ENCODE measurements at places on chromosomes 12 and 14.
A peak's percentile ranks its signal among the peaks of the same experiment; 100 is the strongest.

GRCh38 chr14:91344096-91344495 lies 73.5 kb downstream of the CCDC88C start:
- no peak for DNase-seq

DNA sequence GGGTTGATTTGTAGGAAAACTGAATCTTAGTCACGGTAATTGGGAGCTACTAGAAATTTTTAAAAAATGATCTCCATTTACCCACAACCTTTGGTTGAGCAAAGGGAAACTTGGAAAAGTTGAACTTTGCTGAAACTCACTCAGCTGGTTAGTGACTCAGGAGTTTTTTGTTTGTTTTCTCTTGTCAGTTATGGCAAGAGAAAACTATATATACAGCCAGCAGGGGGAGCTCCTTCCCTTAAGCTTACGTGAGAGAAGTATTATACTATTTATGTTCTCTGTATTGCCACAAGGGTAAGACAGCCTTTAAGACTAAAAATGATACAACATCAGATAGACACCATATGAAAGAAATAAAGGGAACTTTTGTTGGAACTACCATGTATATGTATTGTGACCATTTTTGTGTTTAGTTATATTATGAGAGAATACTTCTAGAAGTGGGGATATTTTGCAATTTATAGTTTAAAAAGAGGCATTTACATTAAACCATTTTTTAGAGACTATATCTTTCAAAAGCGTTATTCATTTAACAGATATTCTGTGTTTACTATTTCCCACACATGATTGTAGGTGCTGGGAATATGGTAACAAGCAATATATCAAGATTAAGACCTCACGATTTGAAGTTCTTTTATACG lies 28.1 kb upstream of the TBC1D30 start:
- DNase-seq = peak; percentile 95

DNA sequence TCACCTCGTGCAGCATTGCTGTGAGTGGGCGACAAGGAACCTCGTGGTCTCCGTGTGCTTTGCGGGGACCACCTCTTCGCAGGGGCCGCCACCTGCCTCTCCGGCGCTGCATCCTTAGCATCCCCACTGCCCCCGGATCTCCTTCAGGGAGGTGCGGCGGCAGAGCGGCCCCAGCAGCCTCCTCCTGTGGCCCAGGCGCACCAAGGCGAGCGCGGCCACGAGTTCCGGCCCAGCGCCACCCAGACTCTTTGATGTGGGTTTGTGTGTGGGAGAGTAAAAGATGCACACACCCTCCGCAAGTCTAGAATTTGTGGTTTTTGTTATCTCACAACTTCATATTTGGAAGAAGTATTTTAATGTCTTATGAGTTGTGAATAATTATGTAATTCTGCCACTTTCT lies 118.8 kb upstream of the DIO3 start:
- peak; percentile 48 for DNase-seq

DNA sequence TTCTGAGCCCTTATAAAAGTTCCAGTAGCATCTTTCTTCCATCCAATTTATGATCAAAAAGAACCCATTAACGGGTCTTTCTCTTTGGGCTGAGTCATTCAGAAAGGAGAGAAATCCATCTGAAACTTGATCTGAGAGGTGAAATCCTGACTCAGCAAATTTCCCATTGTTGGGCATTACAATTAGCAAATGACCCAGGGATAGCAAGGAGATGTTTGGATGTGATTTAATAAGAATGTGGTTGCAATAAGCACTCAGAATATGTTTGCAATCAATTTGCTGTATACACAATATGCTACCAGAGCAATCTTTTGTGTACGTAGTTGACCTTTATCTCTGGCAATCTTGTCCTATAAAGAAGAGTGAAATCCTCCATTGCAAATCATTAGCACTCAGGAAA lies 122.7 kb downstream of the CCDC60 start:
- no peak for DNase-seq

- DNase-seq = peak; percentile 76
Observed at GRCh38 chr14:46581036-46581671, 70.4 kb downstream of the RPL10L start.

DNA sequence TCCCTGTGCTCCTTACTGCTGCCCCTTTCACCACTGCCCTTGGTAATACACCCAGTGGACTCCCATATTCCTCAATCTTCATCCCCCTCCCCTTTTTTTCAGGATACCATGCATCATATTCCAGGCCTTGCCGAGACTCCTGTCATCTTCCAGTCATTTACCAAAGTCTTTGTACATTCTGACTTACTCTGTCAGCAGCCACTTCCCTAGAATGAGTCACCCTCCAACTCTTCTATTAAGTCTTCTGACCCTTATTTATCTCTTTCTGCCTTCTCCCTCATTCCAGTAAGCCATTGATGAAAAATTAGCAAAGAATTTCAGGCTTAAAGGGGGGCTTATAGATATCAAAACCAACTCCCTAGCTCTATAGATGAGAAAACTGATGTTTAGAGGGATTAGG lies 128.0 kb downstream of the STXBP6 start:
- DNase-seq = no peak

DNA sequence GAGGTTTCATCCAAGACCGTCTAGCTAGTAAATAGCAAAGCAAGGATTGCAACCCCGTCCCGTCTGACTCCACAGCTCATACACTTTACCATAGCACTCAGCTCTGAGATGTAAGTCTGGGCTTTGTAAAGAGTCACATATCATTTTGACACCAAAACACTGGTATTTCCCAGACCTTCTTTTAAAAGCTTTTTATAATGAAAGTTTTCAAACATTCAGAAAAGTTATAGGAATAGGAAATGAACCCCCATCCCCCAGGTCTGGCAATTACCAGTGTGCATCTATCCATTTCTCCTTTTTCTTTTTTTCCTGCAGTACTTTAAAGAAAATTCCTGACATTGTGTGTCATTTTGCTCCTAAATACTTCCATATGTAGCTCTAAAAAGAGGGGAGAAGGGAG lies 183.6 kb upstream of the CCND2 start:
- no peak for DNase-seq

DNA sequence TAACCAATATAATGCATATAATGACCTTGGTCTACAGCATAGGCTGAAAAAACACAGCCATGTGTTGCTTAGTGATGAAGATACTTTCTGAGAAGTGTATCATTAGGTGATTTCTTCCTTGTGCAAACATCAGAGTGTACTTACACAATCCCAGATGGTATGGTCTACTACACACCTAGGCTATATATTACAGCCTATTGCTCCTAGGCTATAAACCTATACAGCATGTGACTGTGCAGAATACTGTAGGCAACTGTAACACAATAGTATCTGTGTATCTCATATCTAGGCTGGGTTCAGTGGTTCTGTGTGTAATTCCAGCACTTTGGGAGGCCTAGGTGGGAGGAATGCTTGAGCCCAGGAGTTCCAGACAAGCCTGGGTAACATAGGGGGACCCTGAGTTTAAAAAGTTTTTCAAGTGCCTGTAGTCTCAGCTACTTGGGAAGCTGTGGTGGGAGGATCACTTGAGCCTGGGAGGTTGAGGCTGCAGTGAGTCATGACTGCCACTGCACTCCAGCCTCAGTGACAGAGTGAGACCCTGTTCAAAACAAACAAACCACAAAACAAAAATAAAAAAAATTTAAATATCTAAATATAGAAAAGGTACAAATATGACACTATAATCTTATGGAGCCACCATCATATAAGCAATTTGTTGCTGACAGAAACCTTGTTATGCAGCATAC lies 66.6 kb downstream of the GRIP1 start:
- DNase-seq = no peak

GRCh38 chr12:70561550-70561949 lies 75.7 kb downstream of the PTPRB start:
- no peak for DNase-seq

DNA sequence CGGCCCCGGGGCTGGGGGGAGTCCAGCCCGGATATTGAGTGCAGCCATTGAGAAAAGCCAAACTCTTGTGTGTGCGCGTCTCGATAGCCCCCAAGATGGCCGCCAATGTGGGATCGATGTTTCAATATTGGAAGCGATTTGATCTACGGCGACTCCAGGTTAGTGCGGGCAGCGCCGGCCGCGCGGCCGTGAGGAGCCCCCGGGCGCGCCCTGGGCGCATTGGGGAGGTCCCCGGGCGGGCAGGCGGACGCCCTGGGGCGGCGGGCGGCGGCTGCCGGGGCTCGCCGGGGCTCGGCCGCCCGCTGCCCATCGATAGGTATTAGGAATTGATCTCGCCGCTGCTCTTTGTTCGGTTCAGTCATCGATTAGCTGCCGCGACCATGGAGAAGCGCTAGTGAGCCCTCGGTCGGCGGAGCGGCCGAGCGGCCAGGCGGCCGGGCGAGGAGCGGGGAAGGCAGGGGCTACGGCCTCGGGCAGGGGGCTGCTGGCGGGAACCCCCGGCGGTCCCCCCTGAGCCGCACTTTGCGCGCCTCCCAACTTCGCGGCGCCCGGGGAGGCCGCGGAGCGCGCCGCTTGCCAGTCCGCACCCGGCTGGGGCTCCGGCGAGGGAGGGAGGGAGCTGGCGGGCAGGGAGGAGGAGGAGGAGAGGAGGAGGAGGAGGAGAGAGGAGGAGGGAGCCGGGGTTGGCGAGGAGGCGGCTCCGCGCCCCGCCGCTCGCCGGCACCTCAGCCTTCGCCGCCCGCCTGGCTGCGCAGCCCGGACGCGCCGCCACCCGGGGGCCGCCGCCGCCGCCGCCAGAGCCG lies 113.9 kb upstream of the MYL2 start:
- DNase-seq = no peak

- peak; percentile 61 for DNase-seq
Observed at GRCh38 chr12:131464081-131464480, 246.8 kb upstream of the SFSWAP start.

- DNase-seq = no peak
Observed at GRCh38 chr12:111283521-111283920, 85.4 kb downstream of the PHETA1 start.

DNA sequence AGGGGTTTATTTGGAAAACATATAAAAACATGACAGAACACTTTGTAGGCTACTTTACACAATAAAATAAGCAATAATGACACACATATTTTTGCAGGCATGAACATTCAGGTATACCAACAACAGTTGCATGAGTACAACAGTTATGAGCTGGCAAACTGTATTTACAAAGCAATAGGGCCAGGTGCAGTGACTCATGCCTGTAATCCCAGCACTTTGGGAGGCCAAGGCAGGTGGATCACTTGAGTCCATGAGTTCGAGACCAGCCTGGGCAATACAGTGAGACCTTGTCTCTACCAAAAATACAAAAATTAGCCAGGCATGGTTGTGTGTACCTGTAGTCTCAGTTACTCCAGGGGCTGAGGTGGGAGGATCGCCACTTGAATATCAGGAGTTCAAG lies 101.1 kb downstream of the BMP4 start:
- no peak for DNase-seq

- DNase-seq = no peak
Observed at GRCh38 chr12:30942936-30943335, 16.4 kb downstream of the TSPAN11 start.

- DNase-seq = no peak
Observed at GRCh38 chr12:78088391-78088832, 257.7 kb downstream of the NAV3 start.

- DNase-seq = no peak
Observed at GRCh38 chr12:131274906-131275305, 321.2 kb downstream of the ADGRD1 start.

DNA sequence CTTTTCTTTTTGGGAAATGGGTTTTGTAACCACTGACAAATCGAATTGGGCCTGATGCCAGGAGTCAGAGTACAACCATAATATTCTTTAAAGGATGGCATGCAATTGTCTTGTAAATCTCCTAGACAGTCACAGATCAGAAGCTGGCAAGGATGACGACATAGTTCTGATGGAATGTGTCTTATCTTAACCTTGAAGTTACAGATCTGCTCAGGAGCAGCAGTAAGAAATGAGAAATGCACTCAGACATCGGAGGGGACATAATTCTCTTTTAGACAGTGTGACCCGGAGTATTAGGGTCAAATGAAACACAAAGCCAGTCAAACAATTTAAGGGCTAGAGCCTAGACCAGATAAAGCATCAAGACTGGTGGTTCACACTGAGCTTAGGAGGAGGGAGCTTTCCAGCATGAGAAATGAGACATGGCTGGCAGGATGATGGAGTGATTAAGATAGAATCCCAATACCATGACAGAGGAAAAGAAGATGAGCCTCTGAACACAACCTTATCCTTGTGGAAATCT lies 17.5 kb downstream of the CBX5 start:
- peak; percentile 68 for DNase-seq

DNA sequence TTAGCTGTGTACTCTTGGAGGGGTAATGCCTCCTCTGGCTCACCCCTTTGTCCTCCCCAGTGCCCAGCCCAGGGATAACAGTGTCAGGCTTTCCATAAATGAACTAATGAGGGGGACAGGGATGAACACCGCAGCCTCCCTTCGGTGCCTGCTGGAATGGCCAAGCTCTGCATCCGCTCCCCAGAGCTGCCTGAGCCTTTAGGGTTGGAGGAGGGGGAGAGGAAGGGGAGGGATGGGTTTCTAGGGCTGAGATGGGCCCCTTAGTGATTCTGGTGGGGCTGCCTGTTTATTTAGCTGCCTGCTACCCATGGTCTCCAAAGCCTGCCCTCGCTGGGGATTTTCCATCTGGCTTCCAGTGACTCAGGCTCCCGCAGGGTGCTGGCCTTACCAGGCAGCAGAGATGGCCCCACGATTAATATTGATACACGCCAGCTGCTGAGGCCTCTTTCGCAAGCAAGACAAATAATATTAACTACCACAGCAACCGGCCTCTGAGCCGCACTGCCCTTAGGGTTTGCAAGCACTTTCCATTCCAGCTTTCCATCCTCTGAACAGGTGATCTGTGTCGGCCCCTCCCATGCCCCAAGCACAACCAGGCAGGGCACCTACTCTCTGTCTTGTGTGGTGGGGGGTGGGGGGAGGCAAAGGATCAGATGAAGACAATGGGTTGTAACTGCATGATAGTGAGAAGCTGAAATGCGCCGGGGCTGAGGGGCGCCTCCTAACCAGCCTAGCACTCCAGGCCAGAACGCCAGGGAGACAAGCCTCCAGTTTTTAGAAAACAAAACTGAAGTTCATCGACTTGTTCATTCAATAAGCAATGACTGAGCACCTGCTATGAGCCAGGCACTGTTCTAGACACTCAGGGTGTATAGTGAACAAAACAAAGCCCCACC lies 56.7 kb downstream of the C14orf132 start:
- no peak for DNase-seq

DNA sequence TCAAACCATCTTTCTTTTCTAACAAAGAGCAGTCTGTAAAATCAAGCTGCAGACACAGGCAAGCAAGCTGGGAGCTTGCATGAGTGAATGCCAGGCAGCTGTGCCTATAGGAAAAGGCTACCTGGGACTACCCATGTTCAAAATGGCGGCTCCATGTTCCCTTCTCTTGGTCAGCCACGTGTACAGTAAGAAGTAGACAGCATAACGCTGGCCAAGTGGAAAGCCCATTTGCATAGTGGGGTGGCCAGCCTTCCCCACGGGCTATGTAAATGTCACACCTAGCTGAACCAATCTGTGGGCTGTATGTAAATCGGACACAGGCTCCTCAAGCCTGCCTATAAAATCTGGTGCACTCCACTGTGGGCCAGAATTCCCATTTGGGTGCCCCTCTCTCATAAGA lies 117.1 kb downstream of the SYT10 start:
- no peak for DNase-seq

- DNase-seq = no peak
Observed at GRCh38 chr14:65228436-65228835, 126.1 kb upstream of the MAX start.

Data from hematopoietic multipotent progenitor cell treated with erythropoietin and hydrocortisone succinate and interleukin-3 and kit ligand, for 6 days (in vitro differentiated cells).